MV-4-11 (cell line): ENCODE measurements at places on chromosomes 1 and 21.

DNA sequence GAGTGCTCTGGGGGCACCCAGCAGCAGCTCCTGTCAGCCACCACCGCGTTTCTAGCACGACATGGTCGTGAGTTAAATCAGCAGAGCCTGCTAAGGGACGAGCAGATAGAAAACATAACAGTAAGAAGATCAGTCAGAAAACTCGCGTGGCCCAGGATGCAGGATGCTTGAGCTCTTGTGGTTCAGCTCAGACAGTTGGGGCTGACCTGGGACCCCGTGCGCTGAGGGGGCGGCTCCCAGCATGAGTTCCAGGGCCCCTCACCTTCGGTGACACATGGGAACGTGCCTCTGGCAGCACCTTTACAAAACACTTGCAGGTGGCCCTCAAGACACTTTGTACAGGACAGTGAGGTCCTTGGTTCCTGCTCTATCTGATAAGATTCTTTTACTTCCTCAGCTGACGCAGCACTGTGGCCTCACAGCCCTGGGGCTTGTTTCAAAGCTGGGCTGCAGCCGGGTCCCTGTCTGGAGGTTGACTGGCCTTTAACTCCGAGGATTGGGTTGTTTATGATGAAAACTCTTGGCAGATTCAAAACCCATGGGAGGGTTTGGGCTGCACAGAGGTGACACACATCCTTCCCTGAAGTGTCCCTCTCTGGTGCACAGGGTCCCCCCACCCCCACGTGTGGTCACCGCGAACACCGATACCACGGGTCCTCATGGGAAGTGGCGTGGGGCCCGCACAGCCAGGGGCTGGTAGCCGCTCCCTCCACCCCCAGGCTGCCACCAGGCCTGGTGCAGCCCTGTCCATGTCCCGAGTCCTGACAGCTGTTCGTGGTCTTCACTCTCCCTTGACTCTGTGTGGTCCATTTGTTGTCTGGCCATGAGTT is 65.3 kb upstream of the COL6A1 start:
- DNase-seq = peak; percentile 23

GRCh38 chr1:204616641-204617040 is 68.9 kb downstream of the LRRN2 start:
- no peak for DNase-seq

DNA sequence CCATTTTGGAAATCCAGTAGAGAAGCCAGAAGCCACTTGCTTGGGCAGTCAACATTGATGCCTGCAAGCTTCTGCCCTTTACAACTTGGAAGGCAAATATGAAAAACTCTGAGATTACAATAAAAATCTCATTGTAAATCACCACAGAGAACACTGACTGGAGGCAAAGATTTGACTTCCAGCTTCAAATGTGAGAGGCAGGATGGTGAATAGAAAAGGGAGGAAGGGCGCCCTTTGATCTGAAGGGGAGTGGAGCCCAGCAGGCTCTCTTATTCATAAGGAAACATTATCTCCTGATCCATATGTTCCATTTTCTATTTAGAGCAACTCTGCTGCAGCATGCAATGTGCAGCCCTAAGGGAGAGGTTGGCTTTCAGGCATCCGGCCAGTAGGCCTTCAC is 348.3 kb downstream of the AJAP1 start:
- no peak for DNase-seq

- DNase-seq = no peak
Measured at GRCh38 chr1:216246577-216247203, 176.6 kb downstream of the USH2A start.

DNA sequence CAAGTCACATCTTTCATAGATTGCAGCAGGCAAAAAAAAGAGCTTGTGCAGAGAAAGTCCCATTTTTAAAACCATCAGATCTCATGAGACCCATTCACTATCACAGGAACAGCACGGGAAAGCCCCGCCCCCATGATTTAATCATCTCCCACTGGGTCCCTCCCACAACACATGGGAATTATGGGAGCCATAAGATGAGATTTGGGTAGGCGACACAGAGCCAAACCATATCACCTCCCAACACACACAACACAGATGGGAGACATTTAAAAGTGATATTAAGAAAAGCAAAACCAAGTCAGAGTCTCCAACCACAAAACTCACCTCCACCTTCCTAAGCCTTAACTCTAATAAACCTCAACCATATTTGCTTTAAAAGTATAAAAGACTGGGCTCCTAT is 61.5 kb upstream of the TIAM1 start:
- DNase-seq = no peak

DNA sequence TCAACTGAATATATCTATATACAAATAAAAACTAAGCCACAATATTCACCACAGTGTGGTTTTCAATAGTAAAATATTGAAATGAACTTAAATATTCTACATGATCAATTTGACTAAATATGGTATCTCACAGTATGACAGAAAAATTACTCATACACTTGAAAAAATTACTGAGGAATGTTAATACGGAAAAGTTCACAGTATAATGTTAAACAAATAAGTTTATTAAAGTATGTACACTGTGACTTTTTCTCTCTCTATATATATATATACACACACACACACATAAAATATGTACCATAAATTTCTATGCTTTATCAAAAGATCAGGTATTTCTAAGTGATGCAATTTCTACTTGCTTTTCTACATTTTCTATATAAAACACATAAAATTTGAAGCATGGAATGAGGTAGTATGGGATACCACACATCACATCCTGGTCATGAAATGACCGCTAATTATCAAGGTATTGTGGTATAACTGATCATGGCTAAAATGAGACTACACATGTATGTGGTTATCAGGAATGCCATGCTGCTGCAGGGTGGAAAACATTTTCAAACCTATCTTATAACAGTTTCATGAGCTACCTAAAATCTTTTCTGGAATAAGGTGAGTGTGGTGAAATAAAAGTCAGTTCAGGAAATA is 102.3 kb downstream of the CDC42BPA start:
- DNase-seq = no peak

- DNase-seq = no peak
Measured at GRCh38 chr21:45084881-45085536, 10.6 kb downstream of the ADARB1 start.

DNA sequence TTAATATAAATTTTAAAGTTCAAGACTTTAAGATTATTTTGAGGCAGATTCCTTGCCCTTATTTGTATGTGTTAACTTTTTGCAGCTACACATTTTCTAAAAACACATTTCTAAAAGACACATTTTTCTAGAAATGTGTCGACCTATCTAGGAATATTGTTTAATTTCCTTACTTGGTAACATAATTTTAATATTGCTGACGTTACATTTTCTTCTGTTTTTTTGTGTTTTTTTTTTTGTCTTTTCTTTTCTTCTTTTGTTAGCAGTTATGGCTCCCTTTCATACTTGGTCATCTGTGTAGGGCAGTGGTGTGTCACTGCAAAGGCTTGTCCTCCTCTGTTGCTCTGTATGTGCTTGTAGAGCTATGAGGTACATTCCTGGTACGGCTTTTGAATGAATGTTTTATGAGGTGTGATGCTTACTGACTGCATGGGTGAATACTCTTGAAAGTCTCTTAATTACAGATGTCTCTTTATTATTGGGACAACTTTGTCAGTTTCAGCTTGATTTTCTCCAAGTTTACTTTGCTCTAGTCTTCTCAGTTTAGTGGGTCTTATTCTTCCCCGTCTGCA is 30.1 kb downstream of the LRRC8D start:
- DNase-seq = no peak

DNA sequence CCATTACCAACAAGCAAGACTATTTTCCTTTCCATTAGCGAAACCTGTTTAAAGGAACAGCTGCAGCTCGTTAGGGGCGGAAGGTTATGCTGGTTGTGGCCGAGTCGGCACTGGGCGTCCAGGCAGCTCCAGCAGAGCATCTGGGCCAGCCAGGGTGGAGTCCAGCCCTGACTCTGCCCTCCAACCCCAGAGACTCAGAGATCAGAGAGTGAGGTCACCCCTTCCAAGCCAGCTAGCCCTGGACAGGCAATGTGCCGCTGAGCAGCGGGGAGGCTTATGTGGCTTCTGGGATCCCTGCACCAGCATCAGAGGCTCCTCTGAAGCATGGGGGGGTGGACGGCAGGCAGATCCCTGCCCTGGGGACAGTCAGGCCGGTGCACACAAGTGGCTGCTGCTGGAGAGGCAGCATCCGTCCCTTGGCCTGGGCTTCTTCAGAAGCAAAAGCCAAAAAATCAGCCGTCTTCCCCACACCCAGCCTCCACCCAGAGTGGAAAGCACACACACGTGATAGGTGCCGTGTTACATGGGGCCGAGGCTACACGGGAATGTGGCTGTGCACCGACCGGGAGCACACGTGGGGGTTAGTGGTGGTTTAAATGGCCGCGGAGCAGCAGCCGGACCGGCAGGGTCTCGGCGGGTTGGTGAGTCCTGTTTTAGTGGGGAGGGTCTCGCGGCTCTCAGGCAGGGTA is 30.1 kb downstream of the SLC66A1 start:
- no peak for DNase-seq

GRCh38 chr1:207838156-207839082 is 72.5 kb downstream of the CD34 start:
- DNase-seq = no peak

GRCh38 chr1:41482001-41482765 is 2.3 kb downstream of the EDN2 start:
- no peak for DNase-seq

DNA sequence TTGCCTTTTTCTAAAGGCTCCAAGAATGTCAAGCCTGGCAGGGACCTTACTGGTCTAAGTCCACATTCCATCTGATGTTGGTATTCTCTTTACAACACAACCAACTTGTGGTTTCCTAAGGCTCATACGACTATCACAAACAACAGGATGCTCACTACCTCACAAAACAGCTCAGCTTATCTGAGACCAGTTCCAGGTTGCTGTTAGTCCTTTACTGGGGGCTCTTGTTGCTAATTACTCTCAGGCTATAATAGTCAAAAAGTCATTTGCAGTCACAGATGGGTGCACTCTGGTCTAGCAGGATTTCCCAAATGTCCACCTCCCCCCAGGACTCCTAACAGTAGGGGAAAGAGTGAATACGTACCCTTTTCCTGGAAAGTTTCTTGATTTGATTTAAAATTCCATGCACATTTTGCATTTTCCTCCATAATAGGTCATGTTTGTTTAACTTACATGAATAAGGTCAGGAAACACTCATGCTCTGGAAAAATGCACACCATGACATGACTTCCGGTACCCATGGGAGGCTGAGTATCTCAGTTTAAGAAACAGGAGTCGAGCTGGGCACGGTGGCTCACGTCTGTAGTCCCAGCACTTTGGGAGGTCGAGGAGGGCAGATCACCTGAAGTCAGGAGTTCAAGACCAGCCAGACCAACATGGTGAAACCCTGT is 16.0 kb downstream of the LCK start:
- no peak for DNase-seq

- DNase-seq = no peak
Measured at GRCh38 chr1:31264790-31265386, 25.2 kb upstream of the NKAIN1 start.

- no peak for DNase-seq
Measured at GRCh38 chr1:162702628-162703027, 70.4 kb downstream of the DDR2 start.

DNA sequence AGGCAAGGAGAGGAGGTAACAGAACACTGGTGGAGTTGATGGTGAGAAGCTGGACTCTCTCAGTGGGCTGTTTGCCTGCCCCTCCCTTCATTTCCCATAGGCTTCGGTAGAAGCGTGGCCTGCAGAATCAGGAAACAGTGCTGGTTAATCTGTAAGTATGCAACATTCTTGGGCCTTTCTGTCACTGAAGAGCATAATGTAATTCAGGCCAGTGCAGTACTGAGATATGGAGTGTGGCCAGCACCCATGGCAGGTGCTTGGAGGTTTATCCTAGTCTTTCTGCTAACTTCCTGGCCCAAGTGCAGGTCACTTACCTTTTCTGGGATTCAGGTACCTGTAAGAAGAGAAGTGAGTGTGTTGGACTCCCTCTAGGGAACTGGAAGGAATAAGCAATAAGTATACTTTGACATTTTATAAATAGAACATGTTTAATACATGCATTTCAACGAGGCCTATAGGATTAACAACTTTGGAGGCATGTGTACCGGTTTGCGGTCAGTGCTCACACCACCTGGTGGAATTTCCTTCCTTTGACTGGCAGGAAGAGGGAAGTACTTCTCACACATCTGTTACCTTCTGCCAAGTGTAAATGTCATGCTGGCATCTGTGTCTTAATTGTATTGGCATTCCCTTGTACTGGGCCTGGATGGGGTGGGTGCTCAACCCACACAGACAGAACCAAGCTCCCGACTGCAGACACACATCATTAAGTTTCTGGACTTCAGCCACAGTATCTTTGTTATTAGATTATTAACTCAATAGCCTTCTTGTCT is 105.5 kb downstream of the KIF26B start:
- DNase-seq = peak; percentile 20

- DNase-seq = no peak
Measured at GRCh38 chr1:40662151-40662550, 3.3 kb downstream of the RIMS3 start.

- no peak for DNase-seq
Measured at GRCh38 chr21:15309022-15309590, 244.3 kb upstream of the NRIP1 start.

DNA sequence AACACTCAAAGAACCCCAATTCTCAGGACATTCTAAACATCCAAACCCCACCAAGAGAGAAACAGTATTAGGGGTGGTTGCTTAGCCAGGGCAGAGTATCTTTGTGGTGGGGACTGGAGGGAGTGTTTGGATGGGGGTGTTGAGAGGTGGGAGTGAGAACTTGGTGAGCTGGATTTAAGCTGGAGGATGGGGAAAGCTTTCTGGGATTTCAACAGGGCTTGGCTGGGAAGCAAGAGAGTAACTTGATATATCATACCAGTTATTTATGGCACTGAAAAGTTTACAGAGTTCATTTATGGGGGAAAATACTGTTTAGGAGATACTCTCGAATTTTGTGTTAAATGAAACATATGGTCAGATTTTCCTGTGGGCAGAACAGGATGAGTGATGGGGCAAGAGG is 6.8 kb upstream of the CNIH3 start:
- DNase-seq = no peak

DNA sequence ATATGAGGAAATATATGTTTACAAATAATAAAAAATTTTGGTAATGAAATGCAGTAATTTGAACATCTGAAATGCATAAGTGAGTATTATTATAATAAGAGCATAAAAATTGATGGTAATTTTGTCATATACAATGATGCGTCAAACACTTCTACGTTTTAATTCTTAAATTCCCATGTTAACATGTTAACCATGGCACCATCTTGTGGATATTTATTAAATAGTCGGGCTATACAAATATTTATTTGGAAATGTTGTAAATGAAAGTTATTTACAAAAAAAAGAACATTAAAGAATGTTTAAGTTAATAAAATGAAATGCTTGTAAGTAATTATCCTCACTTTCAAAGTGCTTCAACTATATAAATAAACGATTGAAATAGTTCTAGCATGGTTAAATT is 57.2 kb upstream of the C1orf185 start:
- no peak for DNase-seq

- no peak for DNase-seq
Measured at GRCh38 chr1:202959276-202959620, 1.1 kb upstream of the ADIPOR1 start.
